ENCODE measurements at places on chromosomes 2 and 18. TPM values are rescaled to one million over a fixed set of nuclear protein-coding genes. Genes with fewer than 3 reads are reported as not detected.

Gene TMEM169
- 0.60 TPM for total RNA-seq

- DNase-seq: no peak
- H3K36me3 ChIP-seq: no peaks in the 10 kb centered on the region
- H3K27me3 ChIP-seq: no peaks in the 10 kb centered on the region
- no peaks in the 10 kb centered on the region for H3K4me1 ChIP-seq
- H3K4me3 ChIP-seq: no peak overlapping the region
- no peak overlapping the region for H3K27ac ChIP-seq
Measured at GRCh38 chr2:128503399-128504245, 185.0 kb upstream of the HS6ST1 start.

DNA sequence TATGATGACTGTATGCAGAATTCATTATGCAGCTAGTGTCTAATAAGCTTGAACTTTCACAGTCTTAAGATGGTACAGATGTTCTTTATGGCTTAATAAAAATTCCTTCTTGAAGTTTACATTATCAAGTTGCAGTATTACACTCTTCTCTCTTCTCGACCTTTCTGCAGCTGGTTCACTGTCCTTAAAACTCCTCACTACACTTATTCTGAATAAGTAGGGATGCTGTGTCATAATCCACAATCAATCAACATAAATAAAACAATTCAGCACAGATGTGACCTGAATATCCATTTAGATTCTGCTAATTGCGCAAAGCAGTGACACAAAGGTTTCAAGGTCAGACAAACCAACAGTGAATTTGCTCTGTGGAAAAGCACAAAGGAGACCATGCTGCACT, 356.8 kb downstream of the SUCLG1 start:
- H3K27ac ChIP-seq: no peak overlapping the region
- no peak overlapping the region for H3K4me3 ChIP-seq
- DNase-seq: no peak
- H3K4me1 ChIP-seq: no peaks in the 10 kb centered on the region
- H3K27me3 ChIP-seq: no peaks in the 10 kb centered on the region

DNA sequence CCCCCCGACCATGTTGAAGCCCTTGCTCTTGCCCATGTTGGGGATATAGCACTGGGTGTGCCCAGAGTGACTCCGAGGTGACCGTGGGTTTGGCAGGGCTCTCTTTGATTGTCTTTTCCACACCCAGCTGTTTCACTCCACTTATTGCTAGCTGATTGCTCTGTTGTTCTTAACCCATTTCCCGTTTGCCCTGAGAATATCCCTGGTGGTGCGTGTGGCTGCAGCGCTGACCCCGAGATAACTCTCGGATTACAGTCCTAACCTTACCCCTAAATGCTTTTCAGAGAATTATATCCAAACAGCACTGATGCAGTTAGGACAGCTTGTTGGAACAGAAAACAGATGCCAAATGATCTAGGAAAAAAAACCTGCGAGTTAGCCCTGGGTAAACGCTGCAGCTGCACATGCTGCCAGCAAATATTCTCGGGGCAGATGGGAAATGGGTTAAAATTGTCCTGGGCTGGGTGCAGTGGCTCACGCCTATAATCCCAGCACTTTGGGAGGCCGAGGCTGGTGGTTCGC, 34.3 kb upstream of the SNORC start:
- H3K4me3 ChIP-seq: no peak overlapping the region
- no peaks in the 10 kb centered on the region for H3K27me3 ChIP-seq
- peaks cover 31% of the 10 kb centered on the region for H3K4me1 ChIP-seq
- H3K27ac ChIP-seq: no peak overlapping the region

Gene CFC1
- not detected for total RNA-seq

DNA sequence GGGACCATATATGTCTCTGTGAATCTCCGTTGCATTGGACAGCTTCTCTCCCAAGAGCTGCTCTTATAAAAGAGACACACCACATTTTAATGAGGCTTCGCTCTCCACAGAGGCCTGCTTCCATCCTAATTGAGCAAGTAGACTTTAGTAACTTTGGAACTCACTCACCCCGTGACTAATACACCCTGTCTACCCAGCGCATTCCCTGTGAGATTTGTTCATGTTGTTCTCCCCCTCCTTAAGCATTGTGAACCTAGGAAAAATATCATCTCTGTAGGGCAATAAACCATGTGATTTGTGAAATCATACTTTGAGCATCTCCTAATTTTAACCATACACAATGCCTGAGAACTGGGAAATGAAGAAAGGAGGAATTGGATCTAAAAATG, 56.9 kb downstream of the MCFD2 start:
- DNase-seq: peak; percentile 50
- peaks cover 10% of the 10 kb centered on the region for H3K4me1 ChIP-seq
- H3K27me3 ChIP-seq: no peaks in the 10 kb centered on the region
- no peak overlapping the region for H3K4me3 ChIP-seq

- no peak overlapping the region for H3K4me3 ChIP-seq
- no peaks in the 10 kb centered on the region for H3K4me1 ChIP-seq
- H3K36me3 ChIP-seq: no peaks in the 10 kb centered on the region
- no peak for DNase-seq
Measured at GRCh38 chr2:118264232-118264990, 176.1 kb downstream of the INSIG2 start.

Gene MYO5B
- 7.5 TPM for total RNA-seq

- H3K27ac ChIP-seq: no peak overlapping the region
- H3K4me1 ChIP-seq: no peaks in the 10 kb centered on the region
- H3K27me3 ChIP-seq: no peaks in the 10 kb centered on the region
- H3K4me3 ChIP-seq: no peak overlapping the region
- DNase-seq: no peak
Measured at GRCh38 chr18:11586896-11587295, 22.5 kb upstream of the SLC35G4 start.

Gene UGT1A8
- total RNA-seq: not detected

Gene DSC2
- total RNA-seq: 2.1 TPM

Gene UGT1A10
- not detected for total RNA-seq

Gene VIT
- total RNA-seq: 123 TPM

GRCh38 chr2:102107741-102108070, 34.8 kb upstream of the IL1R1 start:
- no peaks in the 10 kb centered on the region for H3K36me3 ChIP-seq
- H3K27me3 ChIP-seq: no peaks in the 10 kb centered on the region
- no peaks in the 10 kb centered on the region for H3K4me1 ChIP-seq

- H3K27me3 ChIP-seq: no peaks in the 10 kb centered on the region
- H3K27ac ChIP-seq: no peak overlapping the region
- no peak for DNase-seq
- no peaks in the 10 kb centered on the region for H3K36me3 ChIP-seq
Measured at GRCh38 chr2:128342550-128342949, 23.9 kb upstream of the HS6ST1 start.

GRCh38 chr2:237427769-237428506, 14.0 kb upstream of the COL6A3 start:
- no peaks in the 10 kb centered on the region for H3K27me3 ChIP-seq
- no peak for DNase-seq
- H3K27ac ChIP-seq: no peak overlapping the region
- no peaks in the 10 kb centered on the region for H3K36me3 ChIP-seq
- H3K4me1 ChIP-seq: no peaks in the 10 kb centered on the region

GRCh38 chr2:3099860-3100234, 277.8 kb downstream of the EIPR1 start:
- no peak overlapping the region for H3K27ac ChIP-seq
- H3K4me3 ChIP-seq: no peak overlapping the region
- no peak for DNase-seq
- no peaks in the 10 kb centered on the region for H3K27me3 ChIP-seq
- H3K4me1 ChIP-seq: no peaks in the 10 kb centered on the region

DNA sequence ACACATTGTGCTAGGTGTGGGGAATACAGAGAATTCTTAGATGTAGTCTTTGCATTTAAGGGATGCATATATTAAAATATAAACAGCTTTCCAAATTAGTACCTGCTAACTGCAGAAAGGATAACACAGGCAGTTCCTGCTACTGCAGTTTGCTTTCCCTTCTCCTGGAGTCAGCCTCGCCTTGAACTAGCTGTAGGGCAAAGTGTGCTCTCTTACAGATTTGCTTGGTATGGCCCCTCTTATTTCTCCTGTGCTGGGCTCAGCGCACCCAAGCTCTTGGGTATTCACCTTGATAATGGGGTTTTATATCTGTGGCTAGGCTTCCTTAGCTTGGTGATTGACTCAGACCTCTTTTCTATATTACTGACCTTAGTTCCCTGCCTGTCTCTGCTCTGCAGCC, 108.4 kb upstream of the PNPT1 start:
- H3K4me3 ChIP-seq: no peak overlapping the region
- DNase-seq: no peak
- H3K27me3 ChIP-seq: no peaks in the 10 kb centered on the region
- H3K36me3 ChIP-seq: no peaks in the 10 kb centered on the region

Gene ITGA6
- 547 TPM for total RNA-seq

GRCh38 chr2:161418715-161419637, 2.9 kb downstream of the TBR1 start:
- no peak overlapping the region for H3K27ac ChIP-seq
- no peaks in the 10 kb centered on the region for H3K36me3 ChIP-seq
- H3K27me3 ChIP-seq: peaks cover 5% of the 10 kb centered on the region
- H3K4me3 ChIP-seq: no peak overlapping the region
- H3K4me1 ChIP-seq: no peaks in the 10 kb centered on the region

GRCh38 chr2:85171916-85172315, 38.7 kb downstream of the TCF7L1 start:
- H3K4me3 ChIP-seq: no peak overlapping the region
- H3K36me3 ChIP-seq: no peaks in the 10 kb centered on the region
- no peaks in the 10 kb centered on the region for H3K4me1 ChIP-seq
- no peak for DNase-seq

GRCh38 chr18:136433-136832, 21.9 kb upstream of the USP14 start:
- no peaks in the 10 kb centered on the region for H3K4me1 ChIP-seq
- no peaks in the 10 kb centered on the region for H3K36me3 ChIP-seq
- no peak overlapping the region for H3K4me3 ChIP-seq
- no peaks in the 10 kb centered on the region for H3K27me3 ChIP-seq

DNA sequence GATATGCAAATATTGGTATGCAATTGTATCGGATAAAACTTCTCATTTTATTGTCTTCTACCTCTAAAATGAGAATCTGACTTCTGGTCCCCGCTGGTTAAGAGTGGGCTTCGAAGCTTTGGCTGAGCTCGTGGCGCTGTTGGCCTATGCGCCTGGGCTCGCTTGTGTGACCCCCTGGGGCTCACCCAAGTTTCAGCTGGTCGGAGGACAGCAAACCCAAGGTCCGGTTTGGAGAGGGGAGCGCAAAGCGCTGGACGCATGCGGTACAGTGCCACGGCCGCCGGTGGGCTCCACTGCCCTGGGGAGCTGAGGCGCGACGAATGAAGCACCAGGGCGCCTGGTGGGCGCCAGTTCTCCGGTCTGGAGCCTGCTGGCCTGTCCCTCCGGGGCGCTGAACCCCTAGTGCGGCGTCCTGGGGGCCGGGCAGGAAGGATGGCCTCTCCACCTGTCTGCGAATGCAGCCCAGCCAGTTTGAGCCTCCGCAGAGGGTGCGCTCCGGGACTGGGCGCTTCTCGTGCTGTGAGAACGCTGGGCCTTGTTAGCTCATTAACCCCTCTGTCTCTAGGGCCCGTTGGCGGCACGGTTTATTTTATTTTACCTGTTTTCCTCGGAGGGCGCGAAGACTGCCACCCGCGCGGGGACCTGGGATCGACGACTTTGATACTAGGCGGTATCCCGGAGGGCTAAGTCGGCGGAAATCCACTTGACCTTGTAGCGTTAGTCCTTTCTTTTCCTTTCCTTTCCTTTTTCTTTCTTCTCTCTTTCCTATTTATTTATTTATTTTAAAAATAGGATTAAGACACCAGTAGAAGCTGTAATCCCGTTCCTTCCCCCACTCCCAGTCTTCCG, 10.4 kb downstream of the MEIS1 start:
- no peak overlapping the region for H3K27ac ChIP-seq
- DNase-seq: no peak
- H3K4me1 ChIP-seq: no peaks in the 10 kb centered on the region
- H3K36me3 ChIP-seq: peaks cover 3% of the 10 kb centered on the region
- peak overlapping the region; percentile 21 for H3K4me3 ChIP-seq
- H3K27me3 ChIP-seq: peaks cover 17% of the 10 kb centered on the region

Gene ANKRD53
- 4.0 TPM for total RNA-seq

Measured in tibial nerve (tissue), 4 donors.